ENCODE measurements at places on chromosomes 12 and 14.
A peak's percentile ranks its signal among the peaks of the same experiment; 100 is the strongest.

- peak; percentile 14 for DNase-seq
Observed at GRCh38 chr14:104316121-104316722, 177.8 kb downstream of the KIF26A start.

GRCh38 chr12:29921307-29921706 is 137.6 kb upstream of the TMTC1 start:
- DNase-seq = no peak

GRCh38 chr12:104734541-104735095 is 223.5 kb downstream of the SLC41A2 start:
- DNase-seq = no peak

DNA sequence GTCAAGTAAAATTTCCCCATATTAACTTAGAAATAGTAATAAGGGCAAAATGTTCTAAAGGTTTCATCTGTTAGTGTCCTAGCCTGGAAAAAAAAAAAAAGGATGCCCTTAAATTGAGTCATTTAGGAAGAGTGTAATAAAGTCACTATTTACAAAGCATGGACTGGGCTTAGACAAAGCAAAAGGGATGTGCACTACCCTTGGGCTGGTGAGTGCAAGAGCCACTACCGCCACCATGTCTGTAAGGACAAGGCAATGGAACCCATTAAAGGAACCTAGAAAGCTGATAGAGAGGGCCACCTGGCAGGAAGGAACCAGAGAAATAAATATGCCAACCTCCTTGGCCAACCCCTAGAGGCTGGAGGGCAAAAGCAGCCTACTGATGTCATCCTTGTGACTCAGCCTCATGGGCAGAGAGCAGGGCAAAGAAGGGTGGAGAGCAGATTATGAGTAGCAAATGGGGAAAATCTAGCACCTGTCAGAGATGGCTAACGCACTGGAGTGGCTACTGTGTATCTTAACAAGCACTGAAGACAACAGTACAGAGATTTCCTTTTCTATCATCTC is 59.5 kb upstream of the FUT8 start:
- DNase-seq = no peak

GRCh38 chr12:5785601-5786000 is 159.5 kb downstream of the ANO2 start:
- DNase-seq = no peak

DNA sequence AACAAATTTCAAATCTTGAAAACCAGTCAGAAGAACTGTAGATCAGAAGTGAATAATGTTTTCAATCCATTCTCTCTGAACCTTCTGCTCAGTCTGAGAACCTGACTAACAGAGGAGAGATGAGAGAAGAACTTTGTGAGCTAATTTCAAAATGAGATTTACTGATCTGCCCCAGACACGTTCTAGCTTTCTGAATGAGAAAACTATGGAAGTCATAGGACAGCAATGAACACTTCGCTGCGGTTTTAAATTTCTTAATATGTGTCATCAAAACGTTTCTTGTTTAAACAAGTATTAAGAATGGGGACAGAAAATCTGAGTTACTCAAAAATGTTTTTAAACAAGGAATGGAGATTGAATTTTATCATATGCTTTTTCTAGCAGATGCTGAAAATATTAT is 66.6 kb upstream of the FAR2 start:
- no peak for DNase-seq

GRCh38 chr14:99820702-99821331 is 27.6 kb downstream of the EML1 start:
- DNase-seq = no peak

GRCh38 chr14:103185051-103186029 is 62.1 kb downstream of the TNFAIP2 start:
- no peak for DNase-seq

DNA sequence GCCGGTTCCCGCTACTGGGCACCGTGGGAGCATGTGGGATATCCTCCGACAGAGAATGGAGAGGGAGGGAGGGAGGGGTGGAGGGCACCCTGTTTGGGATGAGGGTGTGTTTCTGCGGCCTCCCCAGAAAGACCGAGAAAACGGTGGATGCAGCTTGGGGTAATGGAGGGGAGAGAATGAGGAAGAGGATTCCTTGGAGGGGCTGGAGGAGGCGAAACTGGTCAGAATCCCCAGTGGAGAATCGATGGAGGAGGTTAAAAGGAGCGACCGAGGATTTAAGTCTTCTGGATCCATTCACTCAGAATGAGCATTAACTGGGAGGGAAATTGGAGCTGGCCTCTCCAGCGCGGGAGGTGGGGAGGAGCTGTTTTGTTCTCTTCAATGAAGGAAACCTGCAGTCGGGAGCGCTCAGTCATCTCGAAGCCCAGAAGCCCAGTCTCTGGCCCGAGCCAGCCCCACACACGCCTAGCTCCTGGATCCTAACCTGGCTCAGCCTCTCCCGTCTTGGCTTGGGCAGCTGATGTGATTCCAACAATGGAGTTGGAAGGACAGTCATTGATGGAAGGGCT is 581 bp downstream of the ARG2 start:
- DNase-seq = peak; percentile 23

DNA sequence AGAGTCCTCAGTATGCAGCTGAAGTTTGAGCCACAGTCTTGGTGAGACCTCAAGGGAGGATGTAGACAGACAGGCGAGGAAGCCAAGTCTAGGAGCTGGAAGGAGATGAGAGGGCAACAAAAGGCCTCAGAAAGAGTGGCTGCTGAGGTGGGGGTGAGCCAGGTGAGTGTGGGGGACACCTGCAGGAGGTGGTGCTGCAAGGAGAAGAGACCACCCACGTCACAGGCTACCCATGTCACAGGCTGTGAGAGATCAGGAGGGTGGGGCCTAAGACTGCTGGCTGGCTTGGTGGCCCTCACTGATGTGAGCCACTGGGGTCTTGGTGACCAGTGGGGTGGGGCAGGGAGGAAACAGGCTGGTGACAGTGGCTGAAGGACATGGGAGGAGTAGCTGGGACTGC is 97.3 kb downstream of the KIF26A start:
- peak; percentile 1 for DNase-seq

DNA sequence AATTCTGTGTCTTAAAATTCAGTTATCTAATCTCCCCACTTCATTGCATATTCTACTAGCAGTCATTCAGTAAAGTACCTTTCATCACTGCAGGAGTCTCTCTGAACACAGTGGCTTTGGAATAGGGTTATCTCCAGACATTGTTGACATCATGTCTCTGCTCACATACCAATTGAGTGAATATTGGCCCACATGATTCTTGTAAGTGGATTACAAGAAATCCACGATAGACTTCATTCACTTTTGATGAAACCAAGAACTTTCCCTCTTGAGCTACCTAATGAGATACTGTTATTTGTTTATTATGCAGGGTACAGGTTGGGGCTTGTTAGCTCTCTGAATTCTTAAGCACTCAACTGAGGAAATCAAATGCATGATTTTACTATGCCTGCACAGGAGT is 284.9 kb downstream of the RAD51B start:
- DNase-seq = no peak

GRCh38 chr12:15648558-15648957 is 140.6 kb downstream of the EPS8 start:
- DNase-seq = no peak

DNA sequence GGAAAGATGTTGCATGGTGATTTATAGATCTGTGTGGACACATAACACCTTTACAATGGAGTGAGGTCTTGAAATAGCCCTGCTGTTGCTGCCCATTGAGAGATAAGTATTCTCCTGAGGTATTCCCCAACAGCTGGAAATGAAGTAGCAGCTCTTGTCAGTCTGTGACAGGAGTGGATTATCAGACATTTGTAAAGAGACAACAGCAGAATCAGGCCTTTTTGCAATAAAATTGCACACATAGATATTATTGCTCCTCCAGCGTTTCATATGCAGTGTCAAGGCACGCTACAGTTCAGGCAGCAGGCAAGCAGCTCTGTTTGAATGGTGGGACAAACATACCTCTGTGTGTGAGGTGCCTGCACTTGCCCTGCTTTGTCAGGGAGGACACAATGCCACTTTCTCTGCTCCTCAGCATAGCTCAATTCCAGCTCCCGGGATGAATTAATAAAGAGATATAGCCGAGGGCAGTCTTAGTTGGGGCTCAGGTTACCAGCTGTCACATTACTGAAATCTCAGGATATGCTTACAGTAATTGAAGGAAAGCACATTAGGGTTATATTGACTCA is 49.4 kb downstream of the BICD1 start:
- no peak for DNase-seq

- DNase-seq = no peak
Observed at GRCh38 chr12:2140858-2141519, 88.2 kb downstream of the CACNA1C start.

GRCh38 chr14:82676403-82676802 is 1142.8 kb upstream of the SEL1L start:
- DNase-seq = no peak

GRCh38 chr12:124848621-124849380 is 14.9 kb downstream of the SCARB1 start:
- no peak for DNase-seq

GRCh38 chr14:50967790-50968189 is 23.5 kb upstream of the PYGL start:
- no peak for DNase-seq

GRCh38 chr14:85178864-85179263 is 351.1 kb upstream of the FLRT2 start:
- no peak for DNase-seq

- DNase-seq = no peak
Observed at GRCh38 chr12:128583453-128583852, 240.3 kb downstream of the SLC15A4 start.

GRCh38 chr14:105382343-105383082 is 15.8 kb upstream of the TEX22 start:
- no peak for DNase-seq

DNA sequence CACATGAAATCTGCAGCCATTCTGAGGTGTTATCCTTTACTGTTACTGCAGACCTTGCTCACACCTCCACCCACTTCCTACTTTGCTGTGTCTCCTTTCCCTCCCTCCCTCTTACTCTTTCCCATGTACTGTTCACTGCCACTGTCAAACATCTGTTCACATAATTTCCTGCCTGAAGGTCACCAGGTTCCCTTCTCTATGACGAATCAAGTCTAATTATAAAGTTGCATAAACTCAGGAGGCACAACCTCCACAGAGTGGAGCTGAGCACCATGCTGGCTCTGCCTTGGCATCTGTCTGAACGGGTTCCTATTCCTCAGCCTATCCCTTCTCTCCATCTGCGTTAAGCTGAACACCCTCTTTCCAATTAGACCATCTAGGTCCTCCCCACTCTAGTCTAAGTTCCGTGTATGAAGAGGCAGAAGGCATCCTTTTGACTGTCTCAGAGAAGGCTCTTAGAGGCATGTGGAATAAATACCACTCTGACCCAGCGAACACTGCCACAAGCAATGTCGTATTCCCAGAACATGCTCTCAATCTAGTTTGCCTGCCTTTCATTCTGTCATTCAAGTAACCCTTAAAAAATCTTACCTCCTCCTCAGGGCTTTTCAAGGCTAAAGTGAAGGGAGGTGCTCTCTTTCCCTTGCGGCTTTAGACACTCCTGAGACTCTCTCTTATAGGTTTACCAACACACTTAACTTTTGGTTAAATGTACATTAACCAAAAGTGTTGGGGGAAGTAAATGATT is 48.7 kb downstream of the ACADS start:
- no peak for DNase-seq

DNA sequence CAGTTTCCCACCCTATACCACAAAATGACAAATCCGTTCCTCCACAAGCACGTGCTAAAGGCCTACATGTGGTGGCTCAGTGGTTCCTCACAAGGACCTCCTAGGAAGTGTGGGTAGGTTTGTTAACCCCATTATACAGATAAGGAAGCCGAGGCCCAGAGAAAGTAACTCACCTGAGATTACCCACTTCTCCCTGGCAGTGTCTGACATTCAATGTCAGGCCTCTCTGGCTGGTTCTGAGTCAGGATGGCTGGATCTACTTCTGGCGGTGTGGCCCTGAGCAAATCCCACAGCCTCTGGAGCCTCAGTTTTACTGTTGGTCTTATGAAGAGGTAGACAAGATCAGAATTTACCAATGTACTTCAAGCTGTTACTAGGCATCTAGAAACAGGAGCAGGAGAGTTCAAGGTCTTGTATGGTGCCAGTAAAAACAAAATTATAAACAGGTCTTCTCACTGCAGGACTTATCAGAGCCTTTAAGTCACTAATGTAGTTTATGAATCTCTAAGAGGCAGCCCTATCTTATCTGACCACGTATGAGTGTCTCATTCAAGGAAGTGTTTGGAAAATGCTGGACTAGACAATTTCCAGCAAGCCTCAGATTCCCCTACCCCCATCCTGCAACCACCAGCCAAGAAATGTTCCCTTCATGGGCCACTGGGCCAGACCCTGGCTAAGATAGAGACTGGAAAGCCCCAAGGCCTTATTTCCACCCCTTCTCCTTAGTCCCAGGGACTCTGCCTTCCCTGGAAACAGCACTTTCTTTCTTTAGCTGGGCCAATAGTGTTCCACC is 4.2 kb downstream of the HSPB8 start:
- DNase-seq = no peak

DNA sequence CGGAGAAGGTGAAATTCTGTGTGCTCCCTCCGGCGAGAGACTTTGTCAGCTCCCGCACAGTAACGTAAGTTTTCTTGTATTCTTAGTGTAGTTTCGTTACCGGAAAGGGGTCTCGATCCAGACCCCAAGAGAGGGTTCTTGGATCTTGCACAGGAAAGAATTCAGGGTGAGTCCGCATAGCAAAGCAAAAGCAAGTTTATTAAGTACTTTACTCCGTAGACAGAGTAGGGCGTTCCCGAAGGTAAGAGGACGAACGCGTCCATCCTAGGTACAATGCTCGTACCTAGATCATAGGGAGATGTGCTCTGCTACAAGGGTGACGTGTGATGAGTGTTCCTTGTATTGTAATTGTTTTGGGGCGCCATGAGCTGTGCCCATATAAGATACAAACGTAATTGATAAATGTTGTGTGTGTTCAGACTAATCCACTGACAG is 293 bp downstream of the IFI27L1 start:
- no peak for DNase-seq

DNA sequence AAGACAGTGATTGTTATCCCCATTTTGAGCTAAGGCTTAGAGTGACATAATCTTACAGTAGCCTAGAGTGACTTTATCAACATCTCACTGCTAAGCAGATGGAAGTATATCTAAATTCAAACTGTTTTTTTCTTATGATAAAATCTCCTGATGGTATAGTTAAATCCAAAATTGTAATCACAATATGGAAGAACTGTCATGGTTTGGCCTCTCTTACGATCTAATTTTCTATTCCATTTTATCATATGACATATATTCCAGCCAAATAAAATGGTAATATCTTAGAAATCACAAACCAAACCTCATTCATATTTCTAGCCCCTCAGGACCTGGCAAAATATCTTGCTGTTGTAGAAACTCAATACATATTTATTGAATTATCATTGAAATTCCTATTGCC is 864.7 kb downstream of the SLC6A15 start:
- no peak for DNase-seq

DNA sequence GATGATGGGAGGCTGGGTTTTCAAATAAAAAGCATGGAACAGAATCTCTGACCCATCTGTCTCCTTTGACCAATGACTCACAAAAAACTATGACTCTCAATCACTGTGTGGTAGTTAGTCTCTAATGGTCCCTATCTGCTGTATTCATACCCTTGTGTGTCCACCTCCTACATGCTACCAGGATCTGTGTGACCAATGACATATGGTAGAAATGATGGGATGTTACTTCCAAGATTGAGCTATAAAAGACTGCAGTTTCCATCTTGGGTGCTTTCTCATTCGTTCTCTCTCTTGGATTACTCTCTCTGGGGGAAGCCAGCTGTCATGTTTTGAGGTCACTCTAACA is 144.7 kb upstream of the BTG1 start:
- no peak for DNase-seq

GRCh38 chr12:49808686-49809380 is 19.4 kb downstream of the NCKAP5L start:
- DNase-seq = no peak

GRCh38 chr12:29782285-29782870 is 1.4 kb downstream of the TMTC1 start:
- DNase-seq = no peak

All from activated naive CD4-positive, alpha-beta T cell treated with anti-CD3 and anti-CD28 coated beads, Interleukin-2, amount 10 ng/mL, durations not matched to agents 7 days and 5 days (primary cell).